ENCODE measurements at places on chromosomes 7 and 10.

DNA sequence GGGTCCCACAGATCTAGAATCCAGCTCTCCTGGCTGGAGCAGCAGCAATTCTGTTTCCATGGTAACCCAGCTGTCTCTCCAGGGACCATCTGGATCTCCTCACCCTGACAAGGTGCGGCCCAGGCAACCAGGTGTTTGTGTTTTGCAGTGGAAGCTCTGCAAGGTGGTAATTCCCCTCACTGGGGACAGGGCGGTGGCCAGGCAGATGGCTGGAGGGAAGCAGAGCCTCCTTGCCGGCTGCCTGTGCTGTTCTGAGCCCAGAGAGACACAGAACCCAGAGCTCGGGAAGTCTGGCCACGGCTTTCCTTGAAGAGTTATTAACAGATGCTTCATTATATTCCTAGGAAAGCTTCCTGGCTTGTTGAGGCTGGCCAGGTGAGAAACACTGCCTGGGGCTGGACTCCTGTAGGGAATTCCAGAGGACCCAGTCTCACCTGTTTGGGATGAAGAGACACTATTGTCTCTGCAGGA is 118.2 kb upstream of the PPIF start:
- peaks cover 31% of the 10 kb centered on the region for H3K4me1 ChIP-seq

DNA sequence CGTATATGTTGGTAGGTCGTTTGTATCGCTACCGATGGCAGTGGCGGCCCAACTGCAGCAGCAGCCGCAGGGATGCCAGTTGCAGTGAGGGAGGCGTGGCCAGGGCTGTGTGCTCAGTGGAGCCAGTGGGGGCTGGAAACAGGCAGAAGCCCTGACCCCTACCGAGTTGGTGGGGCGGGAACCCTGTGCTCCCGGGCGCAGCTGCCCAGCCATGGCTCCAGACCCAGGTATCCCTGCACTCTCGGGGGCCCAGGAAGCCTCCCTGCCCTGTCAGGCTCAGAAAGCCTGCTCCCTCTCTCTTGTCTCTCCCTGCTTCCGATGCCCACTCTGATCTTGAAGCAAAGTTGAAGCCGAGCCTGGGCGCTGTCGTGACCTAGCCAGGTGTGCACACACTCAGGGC is 78.6 kb upstream of the ITGB1 start:
- H3K27ac ChIP-seq, result no peak overlapping the region
- no peaks in the 10 kb centered on the region for H3K27me3 ChIP-seq
- peaks cover 14% of the 10 kb centered on the region for H3K4me1 ChIP-seq
- no peaks in the 10 kb centered on the region for H3K36me3 ChIP-seq

DNA sequence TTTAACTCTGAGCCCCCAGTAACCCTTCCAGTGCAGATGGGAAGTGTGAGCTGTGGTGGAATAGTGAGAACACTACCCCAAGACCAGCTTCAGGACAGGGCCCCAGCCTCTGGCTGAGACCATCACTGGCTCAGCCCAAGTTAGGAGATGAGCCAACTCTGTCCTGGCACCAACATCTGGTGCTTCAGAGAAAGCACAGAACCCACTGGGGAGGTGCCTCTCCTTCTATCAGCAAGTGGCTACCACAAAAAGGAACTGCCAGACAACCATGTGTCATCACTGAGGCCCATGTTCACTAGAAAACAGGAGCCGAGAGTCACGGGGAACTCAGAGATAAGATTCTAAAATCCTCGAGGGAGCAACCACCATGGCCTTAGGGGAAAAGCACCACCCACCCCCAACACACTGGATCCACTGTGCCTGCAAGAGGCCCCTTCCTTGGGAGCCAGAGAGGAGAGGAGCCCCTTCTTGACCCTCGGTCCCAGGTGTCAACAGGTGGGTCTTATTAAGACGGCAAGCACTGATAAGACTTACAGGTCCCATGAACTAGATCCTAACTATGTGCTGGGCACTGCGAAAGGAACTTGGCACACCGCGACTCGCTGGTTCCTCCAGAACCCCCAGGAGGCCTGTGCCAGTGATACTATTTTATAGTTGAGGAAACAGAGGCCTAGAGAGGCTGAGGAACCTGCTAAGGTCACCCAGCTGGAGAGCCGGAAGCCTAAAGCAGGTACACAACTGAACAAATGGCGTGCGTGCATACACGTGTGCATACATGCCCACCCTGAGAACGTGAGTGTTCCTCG is 102.7 kb downstream of the FAM53B start:
- no peaks in the 10 kb centered on the region for H3K36me3 ChIP-seq
- H3K4me3 ChIP-seq, result no peak overlapping the region
- H3K4me1 ChIP-seq, result peaks cover 63% of the 10 kb centered on the region
- no peaks in the 10 kb centered on the region for H3K27me3 ChIP-seq

- H3K4me1 ChIP-seq, result peaks cover 23% of the 10 kb centered on the region
- no peak overlapping the region for H3K27ac ChIP-seq
- H3K27me3 ChIP-seq, result no peaks in the 10 kb centered on the region
- no peaks in the 10 kb centered on the region for H3K36me3 ChIP-seq
- no peak for DNase-seq
- no peak overlapping the region for H3K4me3 ChIP-seq
Measured at GRCh38 chr7:94303695-94304094, 91.0 kb upstream of the COL1A2 start.

DNA sequence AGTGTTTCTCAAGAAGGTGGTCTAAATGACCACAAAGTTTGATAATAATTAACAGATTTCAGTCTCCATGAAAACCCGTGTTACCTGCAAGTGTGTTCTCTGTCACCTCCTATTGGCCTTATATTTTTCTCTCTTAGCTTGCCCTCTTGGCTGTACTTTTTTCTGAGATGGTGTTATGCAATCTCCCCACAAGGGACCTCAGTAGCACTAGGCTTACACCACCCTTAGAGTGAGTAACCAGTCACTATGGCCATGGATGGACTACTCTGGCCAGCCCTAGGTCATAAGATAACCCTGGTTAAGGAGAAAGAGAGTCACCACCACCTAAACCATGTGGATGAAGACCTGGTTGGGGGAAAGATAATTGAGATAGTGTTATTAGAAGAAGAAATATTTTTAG is 76.8 kb downstream of the NPSR1 start:
- H3K27ac ChIP-seq, result no peak overlapping the region
- no peaks in the 10 kb centered on the region for H3K36me3 ChIP-seq
- no peaks in the 10 kb centered on the region for H3K4me1 ChIP-seq
- H3K27me3 ChIP-seq, result no peaks in the 10 kb centered on the region
- no peak overlapping the region for H3K4me3 ChIP-seq

GRCh38 chr7:114929570-114929969 is 7.7 kb downstream of the MDFIC start:
- no peaks in the 10 kb centered on the region for H3K36me3 ChIP-seq
- H3K4me1 ChIP-seq, result peaks cover 16% of the 10 kb centered on the region
- H3K4me3 ChIP-seq, result no peak overlapping the region
- no peak overlapping the region for H3K27ac ChIP-seq
- peaks cover 4% of the 10 kb centered on the region for H3K27me3 ChIP-seq
- DNase-seq, result peak; percentile 15

- no peaks in the 10 kb centered on the region for H3K27me3 ChIP-seq
- DNase-seq, result peak; percentile 72
- no peak overlapping the region for H3K4me3 ChIP-seq
- H3K27ac ChIP-seq, result no peak overlapping the region
Measured at GRCh38 chr10:19488592-19489280, 327.5 kb upstream of the PLXDC2 start.

- H3K4me1 ChIP-seq, result no peaks in the 10 kb centered on the region
- H3K27ac ChIP-seq, result no peak overlapping the region
- no peak overlapping the region for H3K4me3 ChIP-seq
- H3K27me3 ChIP-seq, result no peaks in the 10 kb centered on the region
Measured at GRCh38 chr10:26486304-26486703, 48.2 kb downstream of the APBB1IP start.

DNA sequence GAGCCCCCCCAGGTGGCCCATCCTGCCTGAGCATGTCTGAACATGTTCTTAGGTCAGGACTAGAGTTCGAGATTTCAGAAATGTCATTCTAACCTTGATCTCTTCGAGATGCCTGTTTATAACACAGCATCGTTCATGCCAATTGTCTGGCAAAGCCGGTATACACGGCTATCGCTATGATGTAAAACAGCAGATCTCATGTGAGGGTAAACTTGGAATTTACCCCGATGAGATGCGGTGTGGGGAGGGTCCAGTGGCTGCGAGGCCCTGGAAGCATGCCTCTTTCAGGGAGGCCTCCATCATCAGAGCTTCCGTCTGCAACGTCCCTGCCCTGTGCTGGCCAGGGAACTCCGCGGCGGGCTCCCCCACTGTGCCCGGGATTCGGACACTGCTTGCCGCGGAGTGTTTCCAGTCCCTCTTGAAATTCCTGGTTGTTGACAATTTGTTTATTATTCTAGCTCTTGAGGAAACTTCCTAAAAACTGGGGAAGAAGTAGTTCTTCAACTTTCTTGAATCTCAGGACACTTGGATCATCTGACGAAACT is 168.6 kb upstream of the RHEB start:
- H3K4me1 ChIP-seq, result no peaks in the 10 kb centered on the region
- no peaks in the 10 kb centered on the region for H3K36me3 ChIP-seq
- no peak overlapping the region for H3K4me3 ChIP-seq

DNA sequence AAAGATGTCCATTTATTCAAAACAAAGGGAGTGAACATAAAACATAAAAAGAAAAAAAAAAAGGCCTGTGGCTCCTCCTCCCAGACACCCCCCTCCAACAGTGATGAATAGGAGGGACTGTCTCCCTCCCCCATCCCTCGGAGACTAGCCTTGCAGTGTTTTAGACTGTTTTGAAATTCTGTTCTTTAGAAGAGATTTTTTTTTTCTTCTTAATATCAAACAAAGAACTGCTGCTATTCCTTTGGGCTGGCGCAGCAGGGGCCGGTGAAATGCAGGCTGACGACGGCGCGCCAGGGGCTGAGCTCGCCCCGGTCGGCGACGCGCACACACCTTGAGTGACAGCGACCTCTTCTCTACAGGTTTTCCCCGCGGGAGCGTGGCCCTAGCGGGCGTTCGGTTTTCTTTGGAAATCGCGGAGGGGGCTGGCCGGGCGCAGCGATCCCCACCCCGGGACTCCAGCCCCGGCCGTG is at the start of gene LANCL2:
Gene LANCL2, plus strand, starts transcription at position 133 of the 470 bp plus-strand sequence. CDS start 689 bp downstream, outside the sequence.
- peak within 1 kb of the TSS; percentile 93 for H3K4me3 ChIP-seq
- H3K27me3 ChIP-seq, result no peaks in the 10 kb centered on the region
- H3K4me1 ChIP-seq, result peaks cover 6% of the 10 kb centered on the region
- H3K27ac ChIP-seq, result peak within 1 kb of the TSS; percentile 99

GRCh38 chr10:59245686-59246085 is 69.2 kb downstream of the PHYHIPL start:
- H3K27ac ChIP-seq, result no peak overlapping the region
- no peaks in the 10 kb centered on the region for H3K4me1 ChIP-seq
- no peaks in the 10 kb centered on the region for H3K27me3 ChIP-seq
- H3K36me3 ChIP-seq, result no peaks in the 10 kb centered on the region
- no peak for DNase-seq
- no peak overlapping the region for H3K4me3 ChIP-seq
